Activated CD4-positive, alpha-beta memory T cell treated with anti-CD3 and anti-CD28 coated beads for 36 hours (primary cell): ENCODE measurements at places on chromosomes 12 and 14.

- no peak for DNase-seq
Measured at GRCh38 chr14:28653521-28653920, 113.1 kb upstream of the FOXG1 start.

DNA sequence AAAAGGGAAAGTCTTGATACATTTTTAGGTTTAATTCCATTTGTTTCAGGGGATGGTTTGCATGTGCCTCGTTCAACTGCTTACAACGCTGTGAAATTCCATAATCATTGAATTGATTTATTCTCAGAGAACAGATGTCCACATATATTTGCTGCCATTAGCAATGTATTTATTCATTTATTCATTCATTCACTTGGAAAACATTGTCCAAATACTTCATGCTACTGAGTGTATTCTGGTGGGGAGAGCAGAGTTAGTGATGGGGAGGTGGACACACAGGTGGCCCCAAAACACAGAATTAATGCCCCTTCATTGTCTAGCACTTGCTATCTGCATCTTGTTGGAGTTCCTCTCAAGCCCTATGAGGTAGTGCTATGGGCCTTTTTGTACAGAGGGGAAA, 141.2 kb upstream of the PARP11 start:
- DNase-seq: no peak

- DNase-seq: no peak
Measured at GRCh38 chr14:53596853-53597525, 359.6 kb downstream of the BMP4 start.

- DNase-seq: no peak
Measured at GRCh38 chr12:26678697-26679660, 154.0 kb downstream of the ITPR2 start.

- DNase-seq: no peak
Measured at GRCh38 chr14:39016733-39017095, 86.3 kb downstream of the SEC23A start.

DNA sequence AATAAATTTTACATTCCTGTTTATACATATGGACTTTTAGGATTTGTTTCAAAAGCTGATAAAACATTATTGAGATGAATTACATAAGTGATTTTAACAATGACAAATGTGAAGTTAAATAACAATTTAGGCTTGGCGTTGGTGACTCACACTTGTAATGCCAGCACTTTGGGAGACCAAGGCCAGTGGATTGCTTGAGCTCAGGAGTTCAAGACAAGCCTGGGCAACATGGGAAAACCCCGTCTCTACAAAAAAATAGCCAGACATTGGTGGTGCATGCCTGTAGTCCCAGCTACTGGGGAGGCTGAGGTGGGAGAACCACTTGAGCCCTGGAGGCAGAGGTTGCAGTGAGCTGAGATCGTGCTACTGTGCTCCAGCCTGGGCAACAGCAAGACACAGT, 7.4 kb downstream of the ACOT2 start:
- no peak for DNase-seq

GRCh38 chr14:29853272-29853671, 74.4 kb downstream of the PRKD1 start:
- DNase-seq: no peak

DNA sequence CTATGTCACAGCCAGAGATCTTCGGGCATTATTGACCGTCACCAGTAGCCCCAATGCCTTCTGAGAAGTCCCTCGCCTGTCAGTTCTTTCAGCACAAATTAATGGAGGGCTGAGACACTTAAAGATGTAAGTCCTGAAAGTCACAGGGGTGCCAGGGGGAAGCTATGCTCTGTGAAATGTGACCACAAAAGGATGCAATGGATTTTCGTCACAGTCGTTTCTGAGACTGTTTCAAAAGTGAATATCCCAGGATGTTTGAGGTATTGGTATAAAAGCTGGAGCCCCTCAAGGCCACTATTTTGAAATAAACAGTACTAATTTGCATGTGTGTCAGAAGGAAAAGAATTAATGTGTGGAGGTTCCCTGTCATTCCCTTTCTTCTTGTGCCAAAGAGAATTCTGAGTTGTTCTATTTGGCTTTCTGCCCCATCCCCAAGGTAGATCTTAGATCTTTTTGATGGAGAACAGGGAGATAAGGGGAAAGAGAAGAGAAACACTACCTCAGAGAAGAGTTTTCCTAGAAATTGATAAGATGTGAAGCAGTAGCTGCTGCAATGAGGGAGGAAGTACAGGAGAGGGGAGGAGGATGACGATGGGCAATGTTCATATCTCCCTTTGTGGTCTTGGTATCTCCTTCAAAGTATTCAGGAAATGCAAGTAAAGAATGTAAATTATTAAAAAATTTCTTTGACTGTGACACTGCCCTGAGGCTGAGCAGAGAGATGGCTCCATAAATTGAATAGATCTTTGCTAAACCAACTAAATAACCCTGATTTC, 101.8 kb upstream of the NAP1L1 start:
- no peak for DNase-seq

- DNase-seq: no peak
Measured at GRCh38 chr12:130669797-130670196, 46.3 kb downstream of the RIMBP2 start.

GRCh38 chr14:72215080-72215479, 282.9 kb downstream of the RGS6 start:
- no peak for DNase-seq

GRCh38 chr14:50926851-50927386, 17.4 kb downstream of the PYGL start:
- DNase-seq: no peak
